Bronchial epithelial cell (primary cell): ENCODE measurements at places on chromosomes 4 and X.

DNA sequence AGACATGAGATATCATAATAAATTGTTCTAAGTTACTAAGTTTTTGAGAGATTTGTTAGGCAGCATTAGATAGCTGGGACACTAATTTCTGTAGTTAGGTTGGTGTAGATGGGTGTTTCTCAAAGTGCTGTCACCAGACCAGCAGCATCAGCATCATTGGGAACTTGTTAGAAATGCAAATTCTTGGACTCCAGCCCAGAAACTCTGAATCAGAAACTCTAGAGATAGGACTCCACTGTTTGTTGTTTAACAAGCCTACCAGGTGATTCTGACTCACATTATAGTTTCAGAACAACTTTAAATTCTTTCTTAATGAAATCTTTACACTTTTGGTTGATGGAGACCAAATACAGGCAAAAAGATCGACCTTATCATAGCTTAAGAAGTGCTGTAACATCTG is 173.7 kb downstream of the PABPC4L start:
- peak; percentile 75 for DNase-seq

- no peak for DNase-seq
These were observed 335.4 kb upstream of the FAT1 start for GRCh38 chr4:187059021-187059420.

GRCh38 chrX:19747652-19748610 is 139.5 kb downstream of the SH3KBP1 start:
- DNase-seq = no peak

- DNase-seq = no peak
These were observed 376.7 kb downstream of the GPM6A start for GRCh38 chr4:175435381-175435783.
